Fibroblast of skin of right quadriceps (primary cell): ENCODE measurements at places on chromosomes 3 and 15.

- no peak for DNase-seq
Measured at GRCh38 chr3:140216249-140216648, 281.3 kb downstream of the CLSTN2 start.

GRCh38 chr3:170024581-170024980, 13.2 kb upstream of the GPR160 start:
- DNase-seq = no peak

GRCh38 chr3:44415421-44415820, 62.0 kb downstream of the ZNF445 start:
- no peak for DNase-seq

GRCh38 chr3:148625991-148626390, 71.7 kb upstream of the AGTR1 start:
- DNase-seq = no peak

DNA sequence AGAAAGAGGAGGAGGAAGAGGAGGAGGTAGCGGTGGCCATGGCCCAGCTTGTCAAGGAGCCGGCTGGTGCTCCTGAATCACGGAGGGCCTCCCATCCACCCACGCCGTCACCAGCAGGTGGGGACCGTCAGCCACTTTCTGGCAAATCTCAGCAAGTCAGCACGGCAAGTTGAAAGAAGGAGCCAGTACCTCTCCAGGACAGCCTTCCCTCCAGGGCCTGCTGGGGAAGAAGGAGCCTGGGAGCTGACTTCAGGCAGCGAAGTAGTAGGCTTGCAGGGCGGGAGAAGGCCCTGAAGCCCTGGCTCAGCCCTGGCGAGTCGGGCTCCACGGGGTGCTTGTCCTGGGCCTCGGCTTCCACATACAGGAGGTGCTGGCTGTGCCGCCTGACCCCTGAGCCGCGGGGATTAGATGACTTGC, 99.2 kb upstream of the TRPM1 start:
- DNase-seq = peak; percentile 32
